ENCODE measurements at places on chromosomes 16 and 17. TPM values are rescaled to one million over a fixed set of nuclear protein-coding genes. Genes with fewer than 3 reads are reported as not detected.

Gene KRT33B
- not detected for total RNA-seq

Gene CD300LB
- total RNA-seq, result not detected

Gene CPD
- 27.7 TPM for total RNA-seq

Gene CHD9NB
- total RNA-seq, result not detected

Gene CALB2
- total RNA-seq, result not detected

DNA sequence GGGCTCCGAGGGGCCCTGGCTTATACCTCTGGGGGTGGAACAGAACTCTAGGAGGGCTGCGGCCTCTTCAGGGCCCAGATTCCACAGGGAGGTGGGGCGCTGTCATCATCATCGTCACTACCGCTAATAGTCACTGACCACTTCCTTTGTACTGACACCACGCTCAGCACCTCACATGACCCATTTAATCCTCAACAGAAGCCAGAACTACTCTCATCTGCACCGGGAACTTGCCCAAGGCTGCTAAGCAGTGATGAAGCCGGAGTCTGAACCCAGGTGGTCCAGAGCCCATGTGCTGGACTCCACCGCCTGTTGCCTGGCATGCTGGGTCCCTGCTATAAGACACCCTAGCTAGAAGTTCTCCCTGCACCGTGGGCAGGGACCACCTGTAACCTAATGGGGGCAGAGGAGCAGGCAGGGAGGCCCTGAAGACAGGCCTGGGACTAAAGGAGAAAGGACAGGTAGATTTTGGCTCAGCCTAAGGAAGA is 12.0 kb downstream of the UNC13D start:
- DNase-seq, result no peak

DNA sequence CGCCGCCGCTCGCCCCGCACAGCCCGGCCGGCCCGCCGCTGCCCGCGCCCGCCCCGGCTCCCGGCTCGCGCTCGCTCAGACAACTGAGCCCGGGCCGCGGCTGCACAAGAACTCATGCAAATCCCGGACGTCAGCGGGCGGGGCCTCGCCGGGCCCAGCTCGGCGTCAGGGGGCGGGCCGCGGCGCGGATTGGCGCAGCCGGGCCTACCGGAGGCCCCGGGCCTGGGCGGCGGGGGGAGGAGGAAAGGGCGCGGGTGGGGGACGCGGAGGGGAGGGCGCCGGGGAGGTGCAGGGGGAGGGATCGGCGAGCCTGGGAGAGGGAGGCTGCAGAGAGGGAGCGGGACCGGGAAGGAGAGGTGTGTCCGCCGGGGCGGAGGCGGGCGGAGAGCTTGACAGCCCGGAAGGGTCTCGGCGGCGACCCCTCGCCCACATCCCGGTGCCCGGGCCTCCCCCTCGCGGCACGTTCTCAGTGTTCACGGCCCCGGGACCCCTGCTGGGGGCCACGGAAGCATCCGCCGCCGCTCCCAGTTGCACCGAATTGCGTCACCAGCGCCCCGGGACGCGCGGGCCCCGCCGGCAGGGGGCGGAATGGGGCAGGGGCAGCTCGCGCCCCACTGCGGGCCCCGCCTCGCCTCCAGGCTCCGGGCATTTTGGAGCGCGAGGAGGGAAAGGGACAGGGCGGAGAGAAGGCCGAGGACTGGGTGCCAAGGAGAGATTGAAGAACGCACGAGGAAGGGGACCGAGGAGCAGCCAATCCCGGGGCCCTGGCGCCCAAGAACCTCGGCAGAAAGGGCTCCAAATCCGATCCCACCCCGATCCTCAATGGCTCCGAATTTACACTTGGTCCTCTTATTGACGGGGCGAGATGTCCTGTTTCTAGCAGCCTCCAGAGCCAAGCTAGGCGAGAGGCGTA is at the start of gene CBX4:
CBX4 (minus strand) TSS at position 85 of the 913 bp plus-strand sequence. CDS start 189 bp downstream, outside the sequence.
- DNase-seq, result peak; percentile 84

DNA sequence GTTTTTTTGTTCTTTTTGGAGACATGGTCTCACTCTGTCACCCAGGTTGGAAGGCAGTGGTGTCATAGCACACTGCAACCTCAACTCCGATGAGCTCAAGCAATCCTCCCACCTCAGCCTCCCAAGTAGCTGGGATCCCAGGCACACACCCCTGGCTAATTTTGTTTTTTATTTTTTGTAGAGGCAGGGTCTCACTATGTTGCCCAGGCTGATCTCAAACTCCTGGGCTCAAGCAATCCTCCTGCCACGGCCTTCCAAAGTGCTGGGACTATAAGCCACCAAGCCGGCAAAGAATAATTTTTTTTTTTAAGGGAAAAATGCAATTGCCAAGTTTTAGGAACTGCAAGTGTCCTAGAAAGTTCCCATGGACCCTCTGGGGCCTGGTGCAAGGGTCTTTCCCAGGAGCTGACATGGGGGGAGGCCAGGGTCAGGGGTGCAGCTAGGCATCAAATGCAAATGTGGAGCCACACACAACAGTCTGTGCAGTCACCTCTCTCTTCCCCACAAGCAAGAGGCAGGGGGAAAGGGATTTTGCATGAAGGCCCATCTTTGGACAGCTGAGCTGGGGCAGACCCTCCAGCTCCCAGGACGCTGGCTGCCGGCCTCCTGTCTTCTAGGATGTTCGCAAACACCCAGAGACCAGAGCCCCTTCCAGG is 20.1 kb upstream of the BCAR1 start:
- DNase-seq, result no peak

DNA sequence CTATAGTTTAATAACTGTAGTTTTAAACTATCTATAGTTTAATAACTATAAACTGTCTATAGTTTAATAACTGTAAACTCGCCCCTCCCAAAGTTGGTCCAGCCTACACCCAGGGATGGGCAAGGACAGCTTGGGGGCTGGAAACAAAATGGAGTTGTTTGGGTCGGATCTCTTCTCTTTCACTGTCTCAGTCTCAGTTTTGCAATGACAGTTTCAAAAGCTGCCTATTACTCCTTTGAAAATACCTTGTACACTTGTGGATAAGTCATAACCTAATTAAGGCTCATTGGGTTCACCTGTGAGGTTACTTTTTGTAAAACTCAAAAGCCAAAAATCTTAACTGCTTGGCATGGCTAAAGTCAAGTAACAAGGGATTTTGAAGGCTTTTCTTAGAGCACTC is 31.4 kb downstream of the C16orf54 start:
- no peak for DNase-seq

DNA sequence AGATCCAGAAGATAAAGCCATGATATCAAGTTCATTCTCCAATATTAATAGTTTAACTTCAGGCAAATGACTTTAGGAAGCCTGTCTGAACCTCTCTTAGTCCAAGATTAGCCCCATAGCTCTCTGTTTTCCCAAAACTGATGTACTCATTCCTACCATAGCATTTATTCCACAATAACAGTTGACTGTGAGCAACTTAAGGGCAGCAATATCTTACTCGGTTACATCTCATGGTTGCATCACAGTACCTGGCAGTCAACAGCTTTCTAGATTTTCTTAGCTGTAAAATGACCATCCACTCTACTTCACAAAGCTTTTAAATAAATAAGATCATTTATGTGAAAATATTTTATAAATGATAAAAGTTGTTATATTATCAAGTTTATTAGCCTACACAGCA is 58.2 kb upstream of the STAC2 start:
- no peak for DNase-seq

DNA sequence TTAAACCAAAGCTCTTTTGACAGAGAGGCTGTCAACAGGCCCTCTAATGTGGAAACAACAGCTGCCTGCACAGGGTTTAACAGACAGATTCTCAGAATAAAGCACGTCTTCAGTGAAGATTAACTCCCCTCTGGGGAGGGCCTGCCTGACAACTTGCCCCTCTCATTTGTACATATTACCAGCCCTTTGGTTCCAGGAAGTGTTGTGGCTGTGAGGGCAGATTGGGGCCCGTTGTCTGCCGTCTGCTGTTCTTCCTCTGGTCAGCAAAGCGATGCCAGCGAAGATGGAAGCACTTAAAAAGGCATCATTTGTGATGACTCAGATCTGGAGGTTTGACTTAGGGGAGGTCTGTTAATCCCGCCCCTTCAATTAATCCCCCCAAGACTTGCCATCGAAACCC is 177.0 kb upstream of the IRX6 start:
- DNase-seq, result no peak

DNA sequence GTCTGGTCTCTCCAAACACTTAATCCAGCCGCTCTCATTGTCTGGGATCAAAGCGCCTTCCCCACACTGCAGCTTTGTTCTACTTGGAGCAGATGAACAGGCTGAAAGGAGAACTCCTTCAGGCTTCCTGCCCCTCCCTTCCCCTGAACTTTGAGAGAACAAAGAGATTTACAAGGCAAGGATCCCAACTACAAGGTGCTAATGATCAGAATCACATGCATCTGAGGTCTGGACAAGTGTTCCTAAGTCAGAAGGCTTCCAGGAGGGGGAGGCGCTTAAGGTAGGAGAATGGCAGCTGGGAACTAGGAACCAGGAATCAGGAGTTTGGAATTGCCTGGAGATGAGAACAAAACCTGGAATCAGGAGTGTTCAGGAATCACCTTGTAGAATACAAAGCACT is 606.3 kb upstream of the CDH11 start:
- no peak for DNase-seq

DNA sequence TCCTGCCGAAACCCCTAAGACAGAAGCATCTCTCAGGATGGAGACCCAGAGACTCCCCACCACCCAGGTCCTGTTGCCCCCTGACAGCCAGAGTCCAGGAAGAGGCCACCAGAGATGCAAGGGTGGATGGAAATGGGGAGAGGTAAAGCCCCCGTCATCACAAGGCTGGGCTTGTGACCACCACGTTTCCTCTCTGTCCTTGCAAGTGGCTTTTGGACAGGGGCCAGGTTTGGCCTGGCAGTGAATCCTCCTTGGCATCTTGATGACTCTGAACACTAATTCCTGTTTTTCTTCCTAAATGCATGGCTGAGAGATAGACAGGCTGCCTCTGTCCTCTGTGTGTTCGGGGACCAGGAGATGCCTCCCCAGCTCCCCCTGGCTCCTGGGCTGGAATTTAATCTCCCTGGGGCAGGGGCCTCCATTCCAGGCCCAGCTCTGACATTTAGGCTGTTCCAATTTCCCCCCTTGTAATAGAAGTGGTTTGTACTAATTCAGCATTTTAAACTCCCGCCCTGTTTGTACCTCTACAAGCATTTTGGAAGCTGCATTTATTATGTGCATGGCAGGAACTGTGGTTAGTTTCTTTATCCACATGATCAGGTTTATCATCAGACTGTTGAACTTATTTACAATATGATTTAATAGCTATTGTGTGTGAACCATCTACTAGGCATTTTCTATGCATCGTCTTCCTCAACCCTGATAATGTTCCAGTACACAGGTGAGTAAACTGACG is 116.1 kb upstream of the IRX6 start:
- no peak for DNase-seq

- no peak for DNase-seq
Observed at GRCh38 chr16:27432558-27432957, 30.6 kb downstream of the IL21R start.

GRCh38 chr16:73713251-73713650 is 583.4 kb upstream of the PSMD7 start:
- DNase-seq, result no peak
